ENCODE measurements at places on chromosomes 12 and 14. TPM values are rescaled to one million over a fixed set of nuclear protein-coding genes. Genes with fewer than 3 reads are reported as not detected.

AHNAK2 gene
- total RNA-seq, result 0.05 TPM

PLEKHA5 gene
- total RNA-seq, result 5.3 TPM

KLRC2 gene
- not detected for total RNA-seq

GALNT8 gene
- total RNA-seq, result 2.9 TPM

MORN3 gene
- 0.82 TPM for total RNA-seq

KRT82 gene
- total RNA-seq, result not detected

GPR135 gene
- total RNA-seq, result 1.9 TPM

SIX6 gene
- total RNA-seq, result not detected

Data from T-helper 2 cell treated with Interferon-gamma antibody and Interleukin-4, amounts not matched to agents 100 ng/mL and 5 ng/mL, for 36 hours (primary cell).